EH (cell line): ENCODE measurements at places on chromosomes 13 and 19.

DNA sequence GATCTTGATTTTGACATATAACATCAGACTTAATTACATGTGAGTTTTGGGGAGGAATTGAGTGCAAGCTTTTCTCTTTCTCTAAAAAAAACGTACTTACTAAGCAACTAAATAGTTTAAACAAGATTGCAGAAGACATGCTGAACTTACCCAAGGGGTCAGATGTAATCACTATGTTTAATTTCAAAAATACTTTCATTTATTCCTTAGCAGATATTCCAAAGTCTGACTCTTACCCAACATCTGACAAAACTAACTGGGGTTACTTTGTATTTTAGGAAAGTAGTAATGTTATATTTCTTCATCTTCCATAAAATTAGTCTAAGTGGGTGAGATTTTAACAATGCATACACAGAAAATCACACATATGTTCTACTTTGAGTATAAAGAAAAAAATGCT, 270.2 kb downstream of the DNAJC15 start:
- DNase-seq: no peak

- DNase-seq: peak; percentile 46
Observed at GRCh38 chr19:16714702-16715287, 4.9 kb upstream of the NWD1 start.

GRCh38 chr19:44782729-44783128, 5.0 kb downstream of the CBLC start:
- DNase-seq: no peak

DNA sequence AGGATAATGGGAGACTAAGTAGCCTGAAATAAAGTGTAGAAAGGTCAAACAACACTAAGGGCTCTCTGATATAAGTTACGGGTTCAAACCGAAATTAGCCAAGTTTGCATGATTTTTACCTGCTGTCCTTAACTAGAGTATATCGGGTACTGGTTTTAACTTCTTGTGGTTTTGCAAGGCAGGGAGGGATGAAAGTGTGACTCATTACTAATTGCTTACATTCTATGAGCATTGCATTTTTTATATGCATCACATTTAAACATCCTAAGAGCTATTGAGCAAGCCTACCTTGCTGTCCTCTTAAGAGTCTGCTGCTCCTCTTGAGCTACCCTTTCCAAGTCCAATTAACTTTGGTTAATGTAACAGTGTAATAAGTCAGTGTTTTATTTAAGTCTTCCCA, 415.4 kb downstream of the SLITRK5 start:
- DNase-seq: no peak

- no peak for DNase-seq
Observed at GRCh38 chr13:83220241-83220640, 662.0 kb downstream of the SLITRK1 start.
